ENCODE measurements at places on chromosomes 16 and 17.

DNA sequence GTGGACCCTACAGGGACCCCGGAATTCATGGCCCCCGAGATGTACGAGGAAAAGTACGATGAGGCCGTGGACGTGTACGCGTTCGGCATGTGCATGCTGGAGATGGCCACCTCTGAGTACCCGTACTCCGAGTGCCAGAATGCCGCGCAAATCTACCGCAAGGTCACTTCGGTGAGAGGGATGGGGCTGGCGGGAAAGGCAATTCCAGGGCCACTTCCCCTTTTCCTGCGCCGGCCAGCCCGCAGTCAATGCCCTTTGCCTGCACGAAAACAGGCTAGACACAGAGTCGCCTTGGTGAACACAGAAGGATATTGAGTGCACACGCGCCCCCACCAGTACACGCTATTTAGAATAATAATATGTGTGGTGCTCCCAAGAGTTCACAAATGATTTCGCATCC, 4.0 kb downstream of the WNK4 start:
- peaks cover 63% of the 10 kb centered on the region for H3K27me3 ChIP-seq
- H3K36me3 ChIP-seq = peaks cover 5% of the 10 kb centered on the region
- no peak overlapping the region for H3K4me3 ChIP-seq
- no peak overlapping the region for H3K27ac ChIP-seq
- DNase-seq = no peak

DNA sequence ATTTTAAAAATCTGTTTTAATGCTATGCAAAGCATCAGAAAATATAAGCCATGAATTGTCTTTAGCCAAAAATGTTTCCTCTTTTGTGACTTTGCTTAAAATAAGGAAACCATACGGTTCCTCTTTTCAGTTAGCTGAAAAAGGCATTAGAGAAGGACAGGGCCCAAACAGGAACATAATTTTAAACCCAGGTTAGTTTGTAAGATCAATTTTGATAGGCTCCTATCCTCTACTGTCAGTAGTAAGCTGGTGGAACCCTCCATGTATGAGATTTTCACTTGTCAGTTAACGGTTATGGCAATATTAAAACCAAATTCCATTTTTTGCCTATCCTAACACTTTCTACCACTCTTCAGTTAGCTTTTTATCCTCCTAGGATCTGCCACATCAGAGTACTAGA, 4.3 kb downstream of the EVI2B start:
- peaks cover 41% of the 10 kb centered on the region for H3K4me1 ChIP-seq
- H3K36me3 ChIP-seq = peaks cover 61% of the 10 kb centered on the region
- peak overlapping the region; percentile 98 for H3K27ac ChIP-seq
- H3K4me3 ChIP-seq = peak overlapping the region; percentile 94

DNA sequence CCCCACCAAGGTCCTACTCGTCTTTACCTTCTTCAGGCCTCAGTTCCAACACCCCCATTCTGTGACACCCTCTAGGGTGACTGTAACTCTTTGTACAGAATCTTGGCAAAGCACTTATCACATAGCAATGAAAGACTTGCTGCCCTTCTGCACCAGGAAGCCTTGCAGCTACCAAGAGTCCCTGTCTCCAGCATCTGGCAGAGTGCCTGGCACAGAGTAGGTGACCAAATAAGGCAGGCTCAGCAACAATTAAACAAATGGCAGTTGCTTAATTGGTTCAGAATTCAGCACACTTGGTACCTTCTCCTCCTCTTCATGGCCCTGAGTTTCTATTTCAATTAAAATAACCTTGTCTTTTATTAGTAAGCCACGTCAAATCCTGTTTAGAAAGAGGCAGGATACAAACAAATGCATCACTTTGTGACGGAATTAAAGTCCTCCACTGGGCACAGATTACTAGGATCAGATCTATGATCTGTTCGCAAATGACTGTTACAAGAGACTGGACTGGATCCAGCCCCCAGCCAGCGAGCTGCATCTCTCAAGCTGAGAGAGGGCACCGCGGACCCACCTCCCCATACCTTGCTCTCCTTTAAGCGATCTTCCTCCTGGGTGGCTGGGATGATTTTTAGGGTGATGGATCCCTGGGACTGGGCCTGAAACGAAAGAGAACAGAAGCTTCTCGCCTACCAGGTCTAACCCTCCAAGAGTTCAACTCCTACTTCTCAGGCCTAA, 9.4 kb downstream of the MPP3 start:
- H3K36me3 ChIP-seq = no peaks in the 10 kb centered on the region
- DNase-seq = no peak
- no peak overlapping the region for H3K27ac ChIP-seq
- no peak overlapping the region for H3K4me3 ChIP-seq
- no peaks in the 10 kb centered on the region for H3K4me1 ChIP-seq

DNA sequence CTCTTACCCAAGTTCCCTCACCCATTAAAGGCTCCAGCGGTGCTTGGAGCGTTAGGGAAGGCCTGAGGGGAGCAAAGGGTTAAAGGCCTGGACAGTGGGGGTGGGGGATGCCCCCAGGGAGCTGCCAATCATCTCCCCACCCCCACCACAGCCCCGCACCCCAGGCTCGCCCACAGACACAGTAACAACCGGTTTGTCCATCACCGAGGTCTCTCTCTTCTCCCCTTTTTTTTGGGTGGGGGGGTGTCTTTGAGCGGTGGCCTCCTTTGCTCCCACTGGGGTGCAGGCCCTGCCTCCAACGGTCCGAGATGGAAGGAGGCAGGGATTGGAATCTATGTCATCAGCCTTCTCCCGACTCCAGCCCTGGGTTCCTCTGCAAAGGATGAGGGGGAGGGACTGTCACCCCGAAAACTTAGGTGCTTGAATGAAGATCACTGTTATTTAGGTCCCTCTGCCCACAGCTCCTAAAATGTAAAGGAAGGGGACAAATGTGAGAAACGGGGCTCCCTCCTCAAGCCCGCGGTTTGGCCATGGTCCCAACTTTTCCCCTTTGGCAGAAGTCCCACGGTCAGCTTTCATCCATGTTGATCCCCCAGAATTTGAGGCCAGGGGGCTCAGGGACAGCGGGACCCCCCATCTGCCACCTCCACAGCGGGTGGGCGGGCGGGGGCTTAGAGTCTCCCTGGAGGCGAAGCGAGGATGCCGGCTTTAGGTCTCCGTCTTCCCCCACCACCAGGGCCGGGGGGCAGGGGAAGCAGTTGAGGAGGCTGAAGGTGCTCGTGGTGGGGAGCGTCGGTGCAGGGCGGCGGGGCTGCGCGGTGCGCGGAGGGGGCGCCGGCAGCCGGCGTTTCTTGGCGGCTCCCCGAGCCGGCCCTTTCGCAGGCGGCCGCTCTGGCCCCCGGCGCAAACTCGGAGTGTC, 1.7 kb downstream of the EPOP start:
- peaks cover 40% of the 10 kb centered on the region for H3K27me3 ChIP-seq
- H3K4me1 ChIP-seq = peaks cover 40% of the 10 kb centered on the region
- DNase-seq = no peak
- H3K36me3 ChIP-seq = peaks cover 6% of the 10 kb centered on the region

DNA sequence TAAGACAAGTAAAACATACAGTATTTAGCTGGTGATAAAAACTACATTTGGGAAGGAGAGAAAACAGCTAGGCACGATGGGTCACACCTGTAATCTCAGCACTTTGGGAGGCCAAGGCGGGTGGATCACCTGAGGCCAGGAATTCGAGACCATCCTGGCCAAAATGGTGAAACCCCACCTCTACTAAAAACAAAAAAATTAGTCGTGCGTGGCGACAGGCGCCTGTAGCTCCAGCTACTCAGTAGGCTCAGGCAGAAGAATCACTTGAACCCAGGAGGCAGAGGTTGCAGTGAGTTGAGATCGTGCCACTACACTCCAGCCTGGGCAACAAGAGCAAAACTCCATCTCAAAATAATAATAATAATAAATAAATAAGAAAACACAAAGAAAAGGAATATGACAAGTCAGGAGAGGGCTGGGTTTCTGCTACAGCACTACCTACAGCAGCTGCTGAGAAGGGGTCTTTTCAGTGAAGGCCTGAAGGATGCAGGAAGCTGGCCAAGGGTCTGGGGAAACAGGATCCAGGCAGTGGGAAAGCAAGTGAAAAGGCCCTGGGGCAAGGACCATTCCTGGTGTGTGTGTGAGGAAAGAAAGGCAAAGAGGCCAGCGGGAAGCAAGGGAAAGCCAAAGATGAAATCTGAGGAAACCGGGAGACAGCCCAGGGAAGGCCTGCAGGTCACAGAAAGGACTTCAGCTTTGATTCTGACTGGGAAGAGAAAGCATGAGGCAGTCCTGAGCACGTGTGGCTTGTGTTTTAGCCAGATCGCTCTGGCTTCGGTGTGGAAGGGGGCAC, 10.6 kb downstream of the MBTPS1 start:
- no peak overlapping the region for H3K4me3 ChIP-seq
- H3K27me3 ChIP-seq = no peaks in the 10 kb centered on the region
- peaks cover 9% of the 10 kb centered on the region for H3K4me1 ChIP-seq
- no peak for DNase-seq
- H3K27ac ChIP-seq = no peak overlapping the region
- peaks cover 20% of the 10 kb centered on the region for H3K36me3 ChIP-seq

- no peak overlapping the region for H3K4me3 ChIP-seq
- H3K27me3 ChIP-seq = peaks cover 6% of the 10 kb centered on the region
- H3K36me3 ChIP-seq = no peaks in the 10 kb centered on the region
- peaks cover 5% of the 10 kb centered on the region for H3K4me1 ChIP-seq
Observed at GRCh38 chr17:5897275-5897911, 172.8 kb upstream of the WSCD1 start.

DNA sequence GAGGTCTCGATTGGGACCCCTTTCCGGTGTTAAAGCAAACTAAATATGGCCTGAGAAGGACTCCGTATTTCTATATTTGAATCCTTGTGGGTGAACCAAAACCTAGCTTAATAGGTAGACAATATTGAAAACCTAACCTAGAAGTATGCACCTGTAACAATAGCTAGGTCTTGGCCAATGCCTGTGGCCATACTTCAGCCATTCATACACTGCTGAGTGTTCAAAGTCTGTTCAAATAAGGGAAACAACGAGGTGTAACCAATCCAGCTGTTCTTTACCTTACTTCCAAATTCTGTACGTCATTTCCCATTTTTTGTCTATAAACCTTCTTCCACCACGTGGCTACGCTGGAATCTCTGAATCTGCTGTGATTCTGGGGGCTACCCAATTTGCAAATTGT, 34.1 kb upstream of the HELZ start:
- DNase-seq = no peak
- H3K36me3 ChIP-seq = no peaks in the 10 kb centered on the region
- H3K4me1 ChIP-seq = no peaks in the 10 kb centered on the region

DNA sequence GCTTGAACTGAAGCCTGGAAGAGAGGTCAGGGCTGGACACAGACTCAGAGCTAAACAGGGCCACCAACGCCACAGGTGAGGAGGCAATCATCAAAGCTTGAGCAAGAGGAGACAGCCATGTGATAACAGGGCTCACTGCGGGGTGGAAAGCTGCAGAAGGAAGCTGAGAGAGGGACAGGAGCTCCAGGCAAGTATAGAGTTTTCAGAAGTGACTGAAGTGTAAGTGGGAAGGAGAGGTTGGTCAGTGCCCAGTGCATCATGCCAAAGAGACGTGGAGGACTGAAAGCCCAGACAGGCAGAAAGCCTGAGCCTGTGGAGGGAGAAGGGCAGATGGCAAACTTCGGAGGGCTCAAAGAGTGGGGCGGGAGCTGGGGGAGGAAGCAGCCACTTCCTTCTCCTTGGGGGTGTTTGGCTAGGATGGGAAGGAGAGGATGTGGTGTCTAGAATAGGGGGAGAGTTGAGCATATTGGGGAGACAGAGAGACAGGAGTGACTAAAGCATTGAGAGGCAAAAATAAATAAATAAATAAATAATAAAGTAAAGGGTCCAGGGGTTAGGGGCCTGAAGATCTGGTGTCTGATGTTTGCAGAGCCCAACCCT, 2.6 kb downstream of the KIFC3 start:
- H3K36me3 ChIP-seq = no peaks in the 10 kb centered on the region
- no peak overlapping the region for H3K4me3 ChIP-seq
- peaks cover 37% of the 10 kb centered on the region for H3K27me3 ChIP-seq
- peaks cover 27% of the 10 kb centered on the region for H3K4me1 ChIP-seq
- no peak for DNase-seq

DNA sequence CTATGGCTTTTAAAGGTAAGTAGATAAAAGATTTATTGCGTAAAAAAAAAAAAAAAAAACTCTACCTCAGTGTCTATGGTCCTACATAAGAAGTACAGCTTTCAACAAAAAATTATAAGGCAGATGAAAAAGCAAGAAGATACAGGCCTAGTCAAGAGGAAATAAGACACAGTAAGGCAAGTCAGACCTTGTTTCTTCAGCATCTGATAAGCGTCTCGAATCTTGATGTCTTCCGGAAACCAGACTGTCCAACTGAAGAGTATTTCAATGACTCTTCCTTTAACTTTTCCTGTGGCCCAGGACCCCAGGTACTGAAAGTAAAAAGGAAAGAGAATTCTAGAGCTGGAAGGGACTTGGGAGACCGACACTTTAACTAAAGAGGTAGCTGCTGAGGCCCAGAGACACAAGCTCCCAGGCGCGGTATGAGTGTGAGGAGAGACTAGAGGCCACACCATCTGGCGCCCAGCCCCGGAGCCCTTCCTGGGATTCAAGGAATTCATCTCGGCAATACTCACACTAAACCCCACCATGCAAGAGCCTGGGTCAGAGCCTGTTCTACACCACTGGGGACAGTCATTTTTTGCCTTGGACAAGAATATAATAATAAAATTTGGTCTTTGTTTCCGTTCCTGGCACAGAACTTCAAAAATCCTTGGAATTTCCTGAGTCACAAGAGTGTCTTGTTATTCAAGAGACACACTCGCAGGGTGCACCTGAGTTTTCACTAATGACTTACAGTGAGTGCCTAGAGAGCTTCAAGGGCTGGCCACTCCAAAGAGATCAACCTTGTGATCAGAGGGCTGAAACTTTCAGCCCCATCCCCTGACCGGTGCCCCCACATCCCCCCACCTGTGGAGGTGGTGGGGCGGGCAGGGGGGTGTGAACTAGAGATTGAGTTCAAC, 18.6 kb downstream of the GGA2 start:
- H3K27ac ChIP-seq = peak overlapping the region; percentile 18
- H3K4me3 ChIP-seq = no peak overlapping the region
- H3K27me3 ChIP-seq = no peaks in the 10 kb centered on the region
- H3K36me3 ChIP-seq = peaks cover 51% of the 10 kb centered on the region
- peaks cover 5% of the 10 kb centered on the region for H3K4me1 ChIP-seq

DNA sequence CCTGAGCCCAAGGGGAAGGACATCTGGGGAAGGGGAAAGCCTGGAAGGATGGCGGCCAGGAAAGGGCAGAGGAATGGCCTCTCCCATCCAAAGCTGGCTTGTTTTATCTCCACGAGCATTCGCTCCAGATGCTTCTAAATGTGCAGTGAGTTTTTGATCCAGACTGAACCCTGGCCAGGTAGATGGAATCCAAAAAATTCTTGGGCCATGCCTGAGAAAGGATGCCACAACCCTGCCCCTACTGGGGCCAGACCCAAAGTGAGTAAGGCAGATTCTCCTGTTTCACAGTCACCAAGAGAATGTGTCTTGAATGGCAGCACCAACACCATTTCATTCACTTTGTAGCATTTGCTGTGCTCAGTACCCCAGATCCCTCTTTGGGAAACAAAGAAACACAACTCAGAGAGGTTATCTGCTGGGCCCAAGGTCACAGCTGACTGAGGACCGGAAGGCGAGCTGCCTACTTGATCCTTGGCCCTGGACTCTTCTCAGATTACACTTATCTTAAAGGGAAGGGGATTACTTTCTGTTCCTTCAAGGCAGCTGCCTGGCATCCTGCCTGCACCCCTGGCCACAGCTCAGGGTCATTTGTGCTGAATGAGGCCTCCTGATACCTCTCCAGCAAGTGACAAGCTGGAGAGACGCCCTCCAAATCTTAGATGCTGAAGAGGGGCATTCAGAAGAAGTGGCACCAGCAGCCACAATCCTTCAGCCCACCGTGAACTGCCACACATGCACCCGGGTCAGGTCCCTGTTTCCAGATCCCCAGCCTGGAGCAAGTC, 3.6 kb downstream of the LRRC75A start:
- peaks cover 6% of the 10 kb centered on the region for H3K27me3 ChIP-seq
- H3K4me3 ChIP-seq = no peak overlapping the region
- no peaks in the 10 kb centered on the region for H3K36me3 ChIP-seq
- no peak overlapping the region for H3K27ac ChIP-seq
- H3K4me1 ChIP-seq = peaks cover 6% of the 10 kb centered on the region

Data from activated CD8-positive, alpha-beta T cell treated with anti-CD3 and anti-CD28 coated beads, Interleukin-2, amount 10 ng/mL, durations not matched to agents 7 days and 5 days (primary cell).